ENCODE measurements at places on chromosomes 3 and 15.

DNA sequence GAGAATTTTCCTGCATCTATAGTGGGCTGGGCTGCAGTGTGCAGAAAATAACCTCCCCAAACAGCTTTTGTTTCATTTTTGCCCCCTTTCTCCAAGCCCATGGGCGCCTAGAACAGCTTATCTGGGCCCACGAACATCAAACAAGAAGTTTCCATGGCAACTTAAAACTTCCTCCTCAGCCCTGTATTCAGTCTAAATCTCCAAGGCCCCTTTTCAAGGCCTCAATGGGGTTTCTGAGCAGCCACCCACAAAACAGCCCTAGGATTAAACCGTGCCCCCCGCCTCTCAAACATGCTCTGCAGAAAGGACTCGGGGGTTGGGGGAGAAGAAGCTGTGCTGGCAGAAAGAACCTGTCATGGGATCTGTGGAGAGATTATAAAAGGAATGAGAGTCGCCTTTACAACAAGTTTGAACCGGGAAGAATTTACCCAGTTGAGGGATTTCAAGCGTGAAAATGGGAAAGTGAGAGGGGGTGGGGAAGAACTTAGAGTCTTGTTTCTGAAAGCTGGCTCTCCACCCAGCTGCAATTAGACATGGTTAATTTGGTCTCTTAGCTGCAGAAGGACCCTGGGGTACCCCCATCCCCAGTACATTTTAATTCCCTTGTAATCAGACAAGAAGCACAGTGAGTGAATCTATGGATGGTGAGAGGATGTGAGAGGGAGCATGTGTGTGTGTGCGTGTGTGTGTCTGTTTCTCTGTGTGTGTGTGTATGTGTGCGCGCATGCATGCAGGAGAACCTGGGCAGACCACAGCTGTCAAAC, 4.3 kb upstream of the FAM107A start:
- DNase-seq: no peak

GRCh38 chr3:119333773-119334509, 39.8 kb downstream of the ARHGAP31 start:
- DNase-seq: no peak

DNA sequence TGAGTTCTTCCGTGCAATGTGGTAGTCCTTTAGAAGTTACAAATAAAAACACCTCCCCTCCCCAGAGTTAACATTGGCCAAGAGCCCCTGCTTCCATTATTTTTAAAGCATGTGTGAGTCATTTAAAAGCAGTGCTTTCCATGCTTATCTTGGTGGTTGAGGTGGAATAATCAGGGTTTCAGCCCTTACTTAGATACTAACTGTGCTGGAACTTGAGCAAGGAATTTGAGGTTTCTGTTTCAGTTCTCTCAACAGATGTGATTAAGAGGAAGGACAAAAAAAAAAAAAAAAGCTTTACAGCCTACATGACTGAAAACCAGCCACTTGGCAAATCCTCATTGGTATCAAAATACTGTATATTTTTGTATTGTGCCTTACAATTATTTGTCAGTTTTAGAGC, 64.5 kb downstream of the CGNL1 start:
- peak; percentile 66 for DNase-seq

DNA sequence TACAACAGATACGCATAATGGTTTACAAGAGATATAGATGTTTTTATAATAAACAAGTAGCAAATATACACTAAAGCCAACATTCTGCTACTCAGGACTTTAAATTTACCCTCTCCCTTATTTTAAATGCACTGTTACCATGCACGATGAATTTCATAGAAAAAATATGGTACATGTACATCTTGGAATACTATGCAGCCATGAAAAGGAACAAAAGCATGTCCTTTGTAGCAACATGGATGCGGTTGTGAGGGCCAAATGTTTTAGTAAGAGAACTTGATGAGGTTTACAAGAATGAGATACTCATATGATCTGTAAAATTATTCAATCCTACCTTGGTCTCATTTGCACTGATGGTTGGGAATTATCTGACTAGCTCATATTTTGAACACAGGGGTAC, 769.3 kb downstream of the VGLL3 start:
- DNase-seq: no peak

GRCh38 chr3:73271-73670, 123.3 kb upstream of the CHL1 start:
- no peak for DNase-seq

- DNase-seq: no peak
Observed at GRCh38 chr15:29079479-29079878, 190.1 kb downstream of the NSMCE3 start.

GRCh38 chr3:148217317-148217716, 480.4 kb upstream of the AGTR1 start:
- DNase-seq: no peak

DNA sequence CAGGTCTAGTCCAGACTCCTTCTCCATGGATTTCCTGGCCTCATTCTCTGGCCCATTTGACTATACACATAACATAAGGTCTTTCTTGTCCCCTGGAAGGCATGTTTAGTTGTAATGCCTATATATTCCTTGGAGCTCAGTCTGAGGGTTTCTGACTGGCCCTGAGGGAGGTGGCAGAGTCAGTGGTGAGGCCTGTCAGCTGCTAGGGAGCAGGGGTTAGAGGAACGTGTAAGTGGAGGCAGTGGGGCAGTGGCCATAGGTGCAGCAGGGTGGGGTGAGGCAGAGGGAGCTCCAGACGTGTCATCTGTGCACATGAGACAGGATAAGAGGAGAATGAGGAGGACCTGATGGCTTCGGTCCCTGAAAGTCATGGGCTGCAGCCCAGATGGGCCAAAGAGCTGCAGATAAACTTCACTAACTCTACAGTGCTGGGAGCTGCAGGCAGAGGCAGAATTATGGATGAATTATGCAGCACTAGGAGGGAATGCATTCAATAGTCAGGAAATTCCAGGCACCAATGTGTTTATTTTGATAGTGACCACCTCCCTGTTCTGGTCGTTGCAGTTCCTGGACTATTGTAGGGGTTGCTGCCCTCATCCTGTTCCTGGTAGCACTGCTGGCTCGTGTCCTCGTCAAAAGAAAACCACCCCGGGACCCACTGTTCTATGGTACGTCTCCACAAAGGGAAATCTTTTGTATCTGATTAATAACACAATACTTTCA, 4.9 kb downstream of the TM6SF1 start:
- DNase-seq: no peak

- no peak for DNase-seq
Observed at GRCh38 chr3:16700651-16701050, 95.4 kb upstream of the DAZL start.

Measured in RPMI8226 (cell line).